Body of pancreas (tissue), 4 donors: ENCODE measurements at places on chromosomes 2 and 18.

GRCh38 chr2:124258140-124258880, 233.2 kb downstream of the CNTNAP5 start:
- DNase-seq = no peak

- DNase-seq = no peak
Observed at GRCh38 chr2:54038835-54039234, 68.0 kb upstream of the PSME4 start.

- DNase-seq = no peak
Observed at GRCh38 chr2:197126630-197127352, 183.8 kb downstream of the ANKRD44 start.

DNA sequence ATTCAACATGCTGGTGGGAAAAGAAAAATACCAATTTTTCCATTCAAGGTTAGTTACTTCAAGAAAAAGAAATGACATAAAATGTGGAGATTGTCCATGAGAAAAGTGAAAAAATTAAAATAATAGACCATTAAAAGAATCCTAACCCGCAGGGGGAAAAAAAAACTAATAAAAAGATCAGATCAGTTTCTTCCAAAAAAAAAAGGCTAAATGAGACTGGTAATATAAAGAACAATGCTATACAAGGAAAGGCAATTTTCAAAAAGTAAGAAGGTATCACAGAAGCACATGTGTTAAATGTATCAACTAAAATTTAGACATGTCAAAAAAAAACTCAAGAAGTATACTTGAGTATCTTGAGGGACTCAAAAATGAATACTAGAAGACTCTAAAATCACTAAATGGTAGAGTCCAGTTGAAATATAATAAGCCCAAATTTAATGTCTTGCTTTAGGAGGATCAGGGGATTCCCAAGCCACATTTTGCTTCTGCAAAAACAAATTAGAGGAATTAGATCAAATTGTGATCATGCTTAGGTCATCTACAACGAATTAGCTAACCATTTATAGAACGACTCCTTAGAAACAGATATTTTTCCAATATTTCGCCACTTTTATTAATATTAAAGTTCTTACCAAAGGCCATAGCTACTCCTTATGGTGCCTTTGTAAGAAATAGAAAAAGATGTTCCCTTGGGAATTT, 35.8 kb upstream of the GLS start:
- no peak for DNase-seq

- DNase-seq = no peak
Observed at GRCh38 chr2:9737053-9737875, 106.0 kb upstream of the TAF1B start.

GRCh38 chr2:229922449-229923386, at the start of gene FBXO36:
Gene FBXO36 (plus strand): TSS chr2:229922503. CDS start chr2:229922514, 11 bp downstream.
- DNase-seq = peak; percentile 89

GRCh38 chr2:102141970-102142828, at the start of gene IL1R1:
Gene IL1R1 (plus strand): TSS chr2:102142746. CDS start chr2:102157725, 14,979 bp downstream.
- DNase-seq = peak; percentile 85
